OCI-M1 (cell line): ENCODE measurements at places on chromosomes 5 and 9.

DNA sequence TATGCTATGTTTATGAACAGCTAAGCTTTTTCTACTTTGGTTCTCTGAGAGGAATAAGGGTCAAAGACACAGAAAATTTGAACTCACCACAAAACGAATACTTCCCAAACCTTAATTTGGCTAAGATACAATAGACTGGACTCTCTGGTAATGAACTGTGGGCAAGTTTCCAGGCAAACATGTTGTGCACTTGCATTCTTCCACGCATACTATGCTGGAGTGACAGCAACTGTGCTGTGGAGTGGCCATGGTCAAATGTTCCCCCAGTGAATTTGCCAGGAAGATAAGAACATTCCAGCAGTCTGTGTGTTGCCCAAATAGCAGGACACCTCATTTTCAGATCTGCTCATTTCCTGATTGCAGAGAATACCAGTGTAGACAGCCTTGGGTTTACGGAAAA lies 275.3 kb upstream of the IL12B start:
- DNase-seq = no peak

DNA sequence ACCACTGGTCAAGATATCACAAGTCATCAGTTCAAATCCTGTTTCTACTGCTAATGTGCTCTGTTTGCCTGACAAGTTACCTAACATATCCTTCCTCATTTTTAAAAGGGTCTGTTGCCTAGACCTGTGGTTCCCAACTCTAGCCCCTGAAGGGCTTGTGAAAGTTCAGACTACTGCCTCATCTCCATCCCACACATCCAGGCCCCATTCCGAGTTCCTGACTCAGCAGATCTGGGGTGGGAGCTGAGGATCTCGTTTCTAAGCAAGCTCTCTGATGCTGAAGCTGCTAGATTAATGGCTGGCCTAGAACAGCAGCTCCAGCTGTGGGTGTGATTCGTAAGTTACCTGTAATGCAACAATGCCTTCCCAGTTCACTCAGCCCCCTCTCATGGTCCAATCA lies 32.5 kb downstream of the S1PR3 start:
- DNase-seq = no peak

DNA sequence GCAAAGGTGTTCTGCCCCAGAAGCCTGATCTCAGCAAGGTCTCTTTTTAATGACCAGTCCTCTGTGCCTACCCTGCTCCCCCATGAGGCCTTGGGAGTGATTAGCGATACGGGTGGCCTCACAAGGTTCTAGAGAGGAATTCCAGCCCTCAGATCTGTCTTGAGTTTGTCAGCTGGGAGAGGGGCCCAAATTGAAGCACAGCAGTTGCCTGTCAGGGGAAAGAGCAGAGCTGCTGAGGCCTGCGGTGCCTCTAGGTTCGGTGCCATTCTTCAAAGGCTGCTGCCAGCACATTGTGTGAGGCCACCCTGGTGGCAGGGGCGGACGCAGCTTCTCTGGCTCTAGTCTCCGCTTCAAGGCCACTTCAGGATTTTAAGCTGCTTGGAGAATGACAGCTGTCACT lies 85.7 kb upstream of the GRIA1 start:
- no peak for DNase-seq

GRCh38 chr9:87593359-87593980 lies 95.8 kb downstream of the DAPK1 start:
- peak; percentile 17 for DNase-seq

- peak; percentile 63 for DNase-seq
Measured at GRCh38 chr5:59037941-59038797, 455.3 kb downstream of the RAB3C start.

DNA sequence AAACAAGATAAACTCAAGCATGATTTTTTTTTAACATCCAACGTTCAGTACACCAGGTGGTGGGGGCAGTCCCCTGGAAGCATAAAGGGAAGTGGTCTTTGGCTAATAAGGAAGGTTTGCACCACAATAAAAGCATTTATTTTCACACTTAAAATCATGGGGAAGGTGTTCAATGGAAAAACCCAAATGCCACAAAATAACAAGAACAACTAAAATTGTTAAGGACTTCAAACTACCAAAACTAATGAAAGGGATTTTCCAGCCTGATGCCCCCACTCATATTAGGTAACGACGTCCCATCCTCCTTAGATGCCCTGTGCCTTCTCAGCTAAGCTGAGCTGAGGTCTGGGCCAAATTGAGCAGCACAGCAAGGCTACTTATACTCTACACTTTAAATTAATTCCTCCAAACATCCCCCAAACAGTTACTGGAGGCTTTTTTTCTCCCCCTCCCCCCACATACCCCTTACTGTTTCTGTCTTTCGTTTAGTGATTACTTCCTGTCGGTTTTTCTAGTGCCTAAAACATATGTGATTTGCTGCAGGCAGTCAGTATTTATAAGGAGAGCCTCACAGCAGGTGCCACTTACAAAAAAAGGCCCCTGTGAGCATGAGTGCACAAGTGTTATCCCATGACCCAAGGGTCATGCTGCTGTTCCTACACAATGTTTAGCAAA lies 259.7 kb upstream of the ZNF608 start:
- DNase-seq = no peak

DNA sequence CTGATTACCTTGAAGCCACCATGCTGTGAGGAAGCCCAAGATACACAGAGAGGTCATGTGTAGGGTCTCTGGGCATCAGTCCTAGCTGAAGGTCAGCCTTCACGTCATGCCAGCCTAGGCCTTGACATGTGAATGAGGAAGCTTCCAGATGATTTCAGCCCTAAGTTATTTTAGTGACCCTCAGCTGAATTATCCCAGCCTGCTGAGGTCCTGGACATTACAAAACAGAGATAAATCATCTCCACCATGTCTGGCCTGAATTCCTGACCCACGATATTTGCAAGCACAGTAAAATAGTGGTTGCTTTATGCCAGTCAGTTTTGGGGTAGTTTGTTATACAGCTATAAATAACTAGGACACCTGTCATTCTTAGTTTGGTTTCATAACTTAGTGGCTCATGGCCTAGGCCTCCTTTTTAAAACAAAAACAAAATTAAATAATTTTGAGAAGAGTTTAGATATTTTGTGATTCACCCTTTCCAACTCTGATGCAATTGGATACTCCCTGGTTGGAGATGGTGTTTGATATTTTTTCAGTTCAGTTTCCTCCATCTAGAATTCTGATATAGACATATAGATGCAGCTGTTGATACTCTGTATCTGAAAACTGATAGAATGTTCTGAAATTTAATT lies 571.3 kb upstream of the CLINT1 start:
- DNase-seq = no peak

DNA sequence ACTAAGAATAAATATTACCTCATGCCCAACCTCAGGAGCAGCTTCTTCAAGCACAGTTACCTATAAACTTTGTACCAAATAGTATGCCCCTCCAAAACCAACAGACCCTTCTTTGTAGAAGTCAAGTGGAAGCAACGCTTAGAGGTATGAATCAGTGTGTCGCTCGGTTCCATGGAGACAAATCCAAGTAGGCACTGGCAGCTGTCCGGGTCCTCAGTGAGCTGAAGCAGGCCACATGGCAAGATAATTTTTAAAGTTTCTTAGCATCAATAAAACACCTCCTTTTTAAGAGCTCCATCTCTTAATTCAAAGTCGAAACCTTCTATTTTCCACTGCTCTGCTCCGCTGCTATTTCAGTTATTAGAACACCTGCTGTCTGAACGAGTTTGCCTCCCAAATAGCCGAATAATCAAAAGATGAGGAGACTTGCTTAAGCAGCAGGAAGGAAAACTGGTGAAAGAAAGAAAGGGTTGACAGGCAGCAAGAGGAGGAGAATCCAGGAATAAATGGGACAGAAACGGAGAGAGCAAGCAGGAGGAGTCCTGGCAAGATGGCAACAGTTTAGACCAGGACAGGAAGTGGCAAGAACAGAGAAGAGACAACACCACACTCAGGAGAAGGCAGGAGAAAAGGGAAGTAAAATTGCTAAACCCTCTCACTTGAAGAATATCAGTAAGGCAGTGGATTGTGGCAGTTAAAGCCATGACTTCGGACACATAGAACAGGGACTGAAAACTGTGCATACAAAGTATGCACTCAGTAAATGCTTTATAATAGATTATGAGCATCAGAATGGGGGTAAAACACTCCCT lies 65.0 kb downstream of the PPP2R2B start:
- peak; percentile 74 for DNase-seq

DNA sequence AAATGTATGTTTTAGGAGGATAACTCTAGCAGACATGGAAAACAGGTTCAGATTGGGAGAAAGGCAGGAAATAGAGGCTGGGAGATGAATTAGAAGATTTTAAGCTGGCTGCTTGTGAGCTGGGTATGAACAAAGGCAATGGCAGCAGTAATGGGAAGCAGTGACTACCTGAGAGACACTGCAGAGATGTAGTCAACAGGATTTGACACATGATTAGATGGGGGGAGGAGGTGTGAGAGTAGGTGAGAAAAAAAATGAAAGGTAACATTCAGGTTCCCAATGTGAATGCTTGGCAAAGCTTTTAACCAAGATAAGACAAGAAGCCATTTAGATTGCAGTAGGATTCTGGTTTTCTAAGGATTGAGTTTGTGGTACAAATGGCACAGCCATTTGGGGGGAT lies 22.8 kb upstream of the IFNE start:
- no peak for DNase-seq

DNA sequence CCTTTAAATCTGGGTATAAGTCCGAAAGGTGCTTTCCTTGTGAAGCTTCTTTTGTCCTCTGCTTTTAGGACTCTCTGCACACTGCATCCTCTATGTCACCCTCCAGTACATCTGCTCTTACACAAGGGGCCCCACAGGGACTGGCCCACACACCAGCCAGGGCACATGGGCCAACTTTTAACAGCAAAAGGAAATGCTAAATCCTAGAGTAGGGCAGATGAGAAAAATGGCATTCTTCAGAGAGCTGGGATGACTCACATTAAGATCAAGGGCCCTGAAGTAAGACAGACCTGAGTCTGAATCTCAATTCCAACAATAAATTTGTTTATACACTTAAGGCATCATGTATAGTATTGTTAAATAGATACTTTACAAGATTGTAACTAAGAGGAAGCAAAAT lies 40.3 kb upstream of the CDKN2B start:
- DNase-seq = no peak

DNA sequence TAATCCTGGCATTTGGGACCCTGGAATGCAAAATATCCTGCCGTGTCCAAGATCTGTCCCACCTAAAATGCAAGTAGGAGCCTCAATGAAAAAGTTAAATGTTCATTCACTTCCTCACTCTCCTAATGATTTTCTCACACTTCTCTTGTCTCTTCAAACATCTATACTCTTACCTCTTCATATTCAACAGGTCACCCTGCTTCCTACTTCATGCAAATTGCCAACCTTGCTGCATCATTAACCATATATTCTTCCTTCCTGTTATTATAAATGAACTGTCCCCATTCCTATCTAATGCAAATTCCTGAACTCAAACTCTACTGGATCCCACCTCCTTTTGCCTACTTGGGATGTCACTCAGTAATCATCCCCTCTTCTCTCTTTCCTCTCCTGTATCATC lies 74.4 kb downstream of the STRBP start:
- DNase-seq = no peak

- no peak for DNase-seq
Measured at GRCh38 chr5:16883176-16883575, 52.9 kb downstream of the MYO10 start.

DNA sequence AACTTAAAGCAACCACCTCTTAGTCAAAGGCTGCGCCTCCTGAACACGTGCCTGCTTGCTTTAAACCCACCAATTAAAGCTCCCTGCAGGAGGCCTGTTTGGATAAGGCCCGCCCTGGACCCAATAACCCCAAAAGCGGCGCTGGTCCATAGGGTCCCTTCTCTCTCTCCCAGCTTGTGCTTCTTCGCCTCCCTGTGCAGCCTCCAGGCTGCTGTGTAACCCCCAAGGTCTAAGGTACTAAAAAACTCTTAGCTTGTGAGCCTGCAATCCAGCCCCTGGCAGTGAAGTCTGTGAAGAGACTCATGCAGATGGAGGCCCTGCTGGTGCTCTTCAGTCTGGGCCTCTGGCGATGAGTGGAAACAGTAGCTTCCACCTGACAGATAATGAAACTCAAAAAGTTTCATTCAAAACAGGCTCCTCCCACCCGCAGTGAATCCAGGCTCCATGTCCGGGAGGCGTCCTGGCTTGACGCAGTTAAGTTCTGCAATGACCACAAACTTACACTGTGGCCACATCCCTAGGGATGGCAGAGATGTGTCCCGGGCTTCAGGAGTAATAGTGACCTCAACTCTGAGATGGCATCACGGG lies 97.3 kb downstream of the PRRT1B start:
- DNase-seq = no peak

GRCh38 chr5:154513669-154514084 lies 35.6 kb upstream of the HAND1 start:
- DNase-seq = no peak

GRCh38 chr5:343461-344401 lies 22.2 kb downstream of the AHRR start:
- no peak for DNase-seq

DNA sequence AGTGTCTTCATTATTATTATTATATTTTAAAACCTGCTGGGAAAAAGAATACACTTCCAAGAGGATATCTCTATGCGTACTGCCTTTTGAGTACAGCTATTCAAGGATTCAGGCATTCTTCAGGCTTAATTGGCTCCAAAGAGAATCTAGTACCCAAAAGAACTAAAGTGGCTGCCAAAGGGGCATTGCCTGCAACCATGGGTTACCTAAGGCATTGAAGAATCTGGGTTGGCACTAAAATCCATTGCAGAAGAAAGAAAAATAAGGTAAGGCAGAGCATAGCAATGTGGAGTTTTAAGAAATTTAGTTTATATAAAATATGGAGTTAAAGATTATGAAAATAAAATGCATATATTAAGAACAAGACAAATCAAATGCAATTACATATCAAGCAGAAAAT lies 223.5 kb downstream of the TMEM161B start:
- DNase-seq = no peak

DNA sequence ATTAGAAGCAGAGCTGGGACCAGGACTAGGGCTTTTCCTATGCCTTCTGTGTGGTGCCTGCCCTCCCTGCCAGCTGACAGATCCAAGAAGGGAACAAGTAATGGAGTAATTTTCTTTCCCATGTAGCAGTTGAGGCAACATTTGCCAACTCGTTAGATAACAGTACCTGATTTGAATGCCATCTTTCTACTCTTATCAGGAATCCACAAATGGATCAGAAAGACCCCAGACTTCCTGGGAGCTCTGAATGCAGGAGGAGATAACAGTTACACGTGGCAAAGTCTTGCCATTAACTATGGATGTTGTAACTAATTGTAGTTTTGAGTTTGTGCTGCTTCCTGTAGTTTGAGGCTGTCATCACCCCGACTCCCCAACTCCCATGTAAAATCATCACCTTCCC lies 39.2 kb downstream of the RCL1 start:
- peak; percentile 99 for DNase-seq

GRCh38 chr5:68382640-68383039 lies 167.1 kb downstream of the PIK3R1 start:
- DNase-seq = no peak

DNA sequence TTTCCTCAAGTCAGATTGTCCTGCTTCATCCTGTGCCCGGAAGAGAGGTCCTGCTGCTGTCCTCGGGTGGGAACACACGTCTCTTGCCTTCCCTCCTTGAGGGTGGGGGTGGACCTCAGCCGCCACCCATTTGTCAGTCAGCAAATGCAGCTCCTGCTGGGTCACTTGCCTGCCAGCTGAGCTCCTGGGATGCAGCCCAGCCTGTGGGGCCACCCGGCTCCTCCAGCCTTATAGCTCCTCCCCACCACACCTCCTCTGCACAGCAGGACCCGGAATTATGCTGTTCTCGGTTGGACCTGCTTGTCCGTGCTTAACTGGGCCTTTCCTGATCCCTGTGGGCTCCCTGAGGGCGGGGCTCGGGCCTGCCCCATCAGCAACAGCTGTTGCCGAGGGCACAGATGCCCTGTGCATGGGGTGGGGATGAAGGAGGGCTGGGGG lies 52.7 kb downstream of the RXRA start:
- no peak for DNase-seq
